ENCODE measurements at places on chromosomes 6 and 20.

DNA sequence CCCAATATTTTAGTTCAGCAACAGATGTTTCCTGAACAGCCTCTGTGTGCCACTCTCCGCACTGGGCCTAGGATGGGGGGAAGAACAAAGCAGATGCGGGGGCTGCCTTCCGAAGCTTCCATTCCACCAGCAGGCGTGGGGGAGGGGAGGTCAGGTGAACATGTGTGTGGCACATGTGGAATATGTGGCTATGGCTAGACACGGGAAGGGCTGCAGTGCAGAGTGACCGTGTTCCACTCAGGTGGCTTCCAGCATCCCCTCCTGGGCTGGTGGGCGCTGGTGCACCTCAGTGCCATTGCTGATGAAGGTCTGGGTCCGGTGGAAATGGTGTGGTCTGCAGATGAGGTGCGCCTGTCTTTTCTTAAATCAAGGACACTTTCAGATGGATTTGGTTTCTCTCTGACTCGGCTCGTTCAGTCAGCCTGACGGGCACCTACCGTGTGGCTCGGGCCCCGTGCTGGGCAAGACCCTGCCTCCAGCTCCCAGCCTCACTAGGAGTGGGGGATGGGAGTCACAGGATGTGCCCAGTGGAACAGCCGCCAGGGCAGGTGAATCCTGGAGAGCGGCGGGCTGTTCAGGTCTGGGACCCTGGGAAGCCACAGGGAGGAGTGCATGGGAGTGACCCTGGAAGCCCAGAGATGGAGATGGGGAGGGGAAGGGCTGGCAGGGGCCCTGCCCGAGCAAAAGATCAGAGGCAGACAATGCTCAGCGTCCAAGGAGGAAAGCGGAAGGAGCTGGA lies 111.0 kb downstream of the SYCP2 start:
- DNase-seq: no peak

DNA sequence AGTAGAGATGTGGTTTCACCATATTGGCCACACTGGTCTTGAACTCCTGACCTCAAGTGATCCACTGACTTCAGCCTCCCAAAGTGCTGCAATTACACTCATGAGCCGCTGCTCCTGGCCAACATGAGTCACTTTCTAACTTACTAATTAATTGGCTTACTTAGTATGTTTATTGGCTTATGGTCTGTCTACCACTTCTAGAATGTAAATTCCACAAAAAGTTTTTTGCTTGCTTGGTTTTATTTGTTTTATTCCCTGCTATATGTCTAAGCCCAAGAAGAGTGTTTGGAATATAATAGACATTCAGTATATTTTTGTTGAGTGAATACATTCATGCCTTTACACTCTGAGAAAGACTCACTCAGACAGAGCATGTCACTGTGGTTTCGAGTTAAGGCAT lies 86.0 kb downstream of the SAMD3 start:
- DNase-seq: no peak

DNA sequence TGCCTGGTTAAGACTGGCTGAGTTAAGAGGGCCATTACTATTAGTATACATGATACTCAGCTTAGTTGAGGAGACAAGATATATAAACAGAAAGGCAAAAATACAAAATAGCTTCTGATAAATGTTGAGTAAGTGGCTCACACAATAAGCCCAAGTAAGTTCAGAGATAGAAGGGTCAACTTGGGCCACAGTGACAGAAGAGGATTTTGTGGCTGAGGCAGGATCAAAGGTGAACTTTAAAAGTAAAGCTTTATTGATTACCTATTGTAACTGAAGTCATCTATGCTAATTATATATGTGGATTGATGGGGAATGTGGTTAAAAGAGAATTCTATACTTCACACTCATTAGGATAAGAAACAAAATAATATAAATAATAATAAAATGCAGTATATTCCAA lies 80.8 kb downstream of the PHACTR2 start:
- no peak for DNase-seq

- no peak for DNase-seq
These were observed 24.5 kb downstream of the DHX35 start for GRCh38 chr20:38986663-38987062.

- no peak for DNase-seq
These were observed 201.6 kb upstream of the SNX9 start for GRCh38 chr6:157621406-157621805.

DNA sequence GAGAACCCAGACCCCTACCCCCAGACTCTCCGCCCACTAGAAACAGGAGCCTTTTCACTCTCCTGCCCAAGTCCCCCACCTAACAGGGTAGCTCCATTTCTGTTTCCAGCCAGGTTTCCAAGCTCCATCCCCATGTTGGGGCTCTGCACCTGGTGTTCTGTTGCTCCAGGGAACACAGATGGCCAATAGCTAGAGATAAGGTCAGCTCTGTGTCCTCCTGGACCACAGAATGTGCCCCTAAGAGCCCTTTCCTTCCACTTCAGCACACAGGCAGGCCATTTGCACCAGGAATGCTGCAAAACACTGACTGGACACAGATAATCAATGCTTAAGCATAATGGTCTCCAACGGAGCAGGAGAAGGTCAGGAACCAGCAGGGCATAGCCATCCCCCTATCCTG lies 159.4 kb downstream of the QRSL1 start:
- DNase-seq: no peak

- no peak for DNase-seq
These were observed 164.5 kb downstream of the MTHFD1L start for GRCh38 chr6:151029970-151030369.

- no peak for DNase-seq
These were observed 157.0 kb upstream of the ENPP5 start for GRCh38 chr6:46327779-46328178.

DNA sequence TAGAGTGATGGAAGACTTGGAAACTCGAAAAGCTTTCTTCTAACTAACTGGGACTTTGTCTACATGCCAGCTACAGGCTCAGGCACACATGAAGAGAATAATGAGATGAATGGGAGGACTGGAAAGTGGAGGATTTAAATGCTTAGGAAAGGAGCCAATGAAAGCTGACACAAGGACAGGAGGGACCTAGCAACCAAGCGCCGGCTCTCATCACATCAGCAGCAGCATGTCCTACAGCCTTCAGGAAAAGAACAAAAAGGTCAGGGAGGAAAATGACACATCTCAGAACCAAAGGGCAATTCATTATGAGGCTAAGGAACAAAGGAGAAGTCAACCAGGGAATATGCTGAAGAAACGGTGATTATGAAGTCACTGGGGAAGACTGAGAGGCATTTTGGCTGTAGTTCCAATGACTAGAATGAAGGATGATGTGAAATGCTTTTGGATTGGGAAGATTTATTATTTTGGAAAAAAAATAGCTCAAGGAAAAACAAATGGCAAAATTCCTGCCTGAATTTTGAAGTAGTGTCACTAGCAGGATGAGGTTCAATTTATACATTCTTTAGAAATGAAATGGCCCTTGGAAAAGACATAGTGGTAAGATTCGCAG lies 5.7 kb downstream of the BACH2 start:
- DNase-seq: no peak

All from HuH-7 (cell line).